ENCODE measurements at places on chromosomes 16 and 17.

- no peak for DNase-seq
These were observed 49.4 kb downstream of the COG7 start for GRCh38 chr16:23403547-23403946.

DNA sequence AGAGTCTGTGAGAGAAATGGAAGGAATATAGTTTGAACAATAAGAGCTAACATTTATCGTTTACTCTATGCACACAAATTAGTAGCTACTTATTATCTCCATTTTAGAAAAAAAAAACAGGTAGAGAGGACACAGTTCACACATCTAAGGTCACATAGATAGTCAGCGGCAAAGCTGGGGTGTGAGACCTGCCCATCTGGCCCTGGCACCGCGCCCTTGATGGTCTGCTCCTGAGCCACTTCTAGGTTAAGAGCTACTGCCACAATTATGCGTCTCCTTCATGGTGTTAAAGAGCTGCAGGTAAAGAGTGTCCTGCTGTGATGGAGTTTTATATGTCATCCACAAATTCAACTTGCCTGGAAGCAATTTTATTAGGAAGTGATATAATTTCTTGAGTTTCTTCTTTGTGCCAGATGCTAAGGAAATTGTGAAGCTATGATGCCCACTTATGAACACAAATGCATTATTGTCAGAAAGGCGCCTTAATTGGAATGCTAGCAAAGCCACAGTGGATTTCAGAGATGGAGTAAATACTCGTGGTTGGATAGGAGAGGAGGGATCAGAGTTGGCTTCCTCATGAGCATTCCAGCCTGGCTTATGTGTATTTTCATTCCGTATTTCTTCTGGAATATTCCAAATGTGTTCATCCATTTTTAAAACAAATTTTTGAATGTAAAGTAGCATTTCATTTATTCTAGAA lies 21.3 kb upstream of the MFSD6L start:
- DNase-seq: no peak

- DNase-seq: no peak
These were observed 68.1 kb upstream of the GRIN2A start for GRCh38 chr16:10250137-10250828.

DNA sequence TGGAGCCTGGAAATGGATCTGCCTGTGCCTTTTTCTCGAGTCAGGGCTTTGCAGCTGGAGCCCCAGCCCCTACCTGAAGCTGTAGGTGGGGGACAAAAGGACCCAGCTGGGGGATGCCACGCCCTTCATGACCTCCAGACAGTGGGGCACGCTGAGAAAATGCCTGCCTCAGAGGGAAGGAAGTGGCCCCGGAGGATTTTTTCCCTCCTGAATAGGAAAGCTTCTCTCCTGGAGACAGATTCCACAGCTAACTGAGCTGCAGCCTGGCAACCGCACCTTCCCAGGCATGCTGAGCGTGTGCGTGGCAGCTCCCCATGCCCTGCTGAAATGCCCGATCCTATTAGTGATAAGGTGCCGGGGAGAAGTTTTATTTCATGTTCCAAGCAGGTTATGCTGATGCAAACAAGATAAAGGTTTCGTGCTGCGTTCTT lies 58.0 kb downstream of the AIPL1 start:
- no peak for DNase-seq

DNA sequence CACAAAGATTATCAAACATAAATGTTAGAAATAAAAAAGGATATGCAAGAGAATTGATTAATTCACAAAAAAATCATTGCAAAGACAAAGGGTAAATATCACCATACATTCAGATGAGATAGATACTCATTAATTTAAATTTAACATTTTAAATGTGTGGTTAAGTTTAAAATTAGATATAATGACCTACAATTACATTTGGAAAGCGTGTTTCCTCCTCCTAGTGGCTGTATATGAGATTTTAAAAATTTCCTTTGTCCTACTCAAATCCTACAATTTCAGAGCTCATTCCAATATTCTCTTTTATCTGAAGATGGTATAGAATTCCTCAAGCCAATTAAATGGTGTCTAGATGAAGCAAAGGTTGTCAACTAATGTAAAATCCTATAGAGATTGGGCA lies 169.2 kb upstream of the CDH8 start:
- no peak for DNase-seq

- DNase-seq: no peak
These were observed 279.0 kb downstream of the PMP22 start for GRCh38 chr17:14986127-14986526.

GRCh38 chr16:55778757-55779156 lies 54.1 kb downstream of the CES1 start:
- DNase-seq: no peak

Data from KBM-7 (cell line).